ENCODE measurements at places on chromosomes 2 and 18.
A peak's percentile ranks its signal among the peaks of the same experiment; 100 is the strongest.

DNA sequence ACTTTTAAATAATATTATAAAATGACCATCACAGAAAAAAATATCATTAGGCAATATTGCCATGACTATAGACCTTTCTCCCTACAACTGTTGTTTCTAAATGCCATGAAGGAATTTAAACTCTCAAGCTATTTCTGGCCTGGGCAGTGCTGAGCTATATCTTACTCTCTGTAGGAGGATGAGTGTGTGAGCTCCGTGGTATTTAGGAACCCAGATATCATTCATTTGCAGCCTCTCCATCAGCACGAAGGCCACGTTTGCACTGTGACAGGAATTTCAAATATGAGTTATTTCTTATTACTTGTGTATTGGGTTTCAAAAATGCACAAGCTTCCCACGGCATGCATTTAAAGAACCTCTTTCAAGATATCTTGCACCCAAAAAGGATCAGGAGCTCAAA is 35.0 kb upstream of the SOX11 start:
- no peak for DNase-seq

DNA sequence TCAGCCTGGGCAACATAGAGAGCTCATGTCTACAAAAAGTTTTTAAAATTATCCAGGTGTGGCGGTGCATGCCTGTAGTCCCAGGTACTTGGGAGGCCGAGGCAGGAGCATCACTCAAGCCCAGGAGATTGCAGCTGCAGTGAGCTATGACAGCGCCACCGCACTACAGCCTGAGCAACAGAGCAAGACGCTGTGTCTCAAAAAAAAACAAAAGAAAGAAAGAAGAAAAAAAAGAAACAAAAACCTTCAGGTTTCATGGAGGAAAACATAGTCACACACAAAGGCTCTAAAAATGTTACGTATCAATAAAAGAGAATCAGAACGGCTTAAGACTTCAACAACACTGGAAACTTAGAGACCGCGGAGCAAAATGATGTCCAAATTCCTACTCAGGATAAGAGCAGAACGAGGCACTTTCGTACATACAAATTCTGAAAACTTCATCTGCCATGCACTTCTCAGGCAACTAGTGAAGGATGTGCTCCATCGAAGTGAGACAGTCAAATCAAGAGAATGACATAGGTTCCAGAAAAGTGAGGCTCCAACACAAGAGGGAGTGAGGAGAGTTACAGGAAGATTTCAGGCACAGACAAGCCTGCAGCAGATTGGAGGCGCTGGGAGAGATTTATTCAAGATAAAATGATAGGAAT is 4.4 kb downstream of the HDLBP start:
- DNase-seq = no peak

DNA sequence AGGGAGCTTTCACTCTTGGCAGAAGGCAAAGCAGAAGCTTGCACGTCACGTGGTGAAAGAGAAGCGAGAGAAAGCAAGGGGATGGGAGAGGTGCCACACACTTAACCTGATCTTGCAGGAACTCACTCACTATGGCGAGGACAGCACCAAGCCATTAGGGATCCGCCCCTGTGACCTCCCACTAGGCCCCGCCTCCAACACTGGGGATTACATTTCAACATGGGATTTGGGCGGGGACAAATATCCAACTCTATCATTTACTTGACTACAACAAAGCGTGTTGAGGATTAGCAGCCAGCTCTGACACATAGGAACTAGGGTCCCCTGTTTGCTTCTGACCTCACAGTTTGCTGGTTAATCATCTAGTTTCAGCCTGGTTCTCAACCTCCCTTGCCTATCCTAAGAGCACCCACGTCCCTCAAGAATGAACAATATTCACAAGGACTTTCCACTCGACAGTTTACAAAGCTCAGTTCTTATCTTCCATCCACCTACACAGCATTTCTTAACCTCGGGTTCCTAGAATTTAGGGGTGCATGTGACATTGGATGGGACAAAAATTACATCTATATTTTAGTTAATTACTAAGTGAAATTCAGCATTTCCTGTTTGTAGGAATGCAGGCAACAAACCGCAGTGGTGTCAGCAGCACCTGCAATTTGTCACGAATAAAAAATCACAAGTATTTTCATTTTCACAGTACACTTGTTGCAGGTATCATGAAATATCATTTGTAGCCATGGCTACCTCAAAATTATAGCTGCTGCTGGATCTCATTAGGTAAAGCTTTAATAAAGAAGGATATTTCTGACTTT is 36.0 kb downstream of the LBH start:
- peak; percentile 76 for DNase-seq

DNA sequence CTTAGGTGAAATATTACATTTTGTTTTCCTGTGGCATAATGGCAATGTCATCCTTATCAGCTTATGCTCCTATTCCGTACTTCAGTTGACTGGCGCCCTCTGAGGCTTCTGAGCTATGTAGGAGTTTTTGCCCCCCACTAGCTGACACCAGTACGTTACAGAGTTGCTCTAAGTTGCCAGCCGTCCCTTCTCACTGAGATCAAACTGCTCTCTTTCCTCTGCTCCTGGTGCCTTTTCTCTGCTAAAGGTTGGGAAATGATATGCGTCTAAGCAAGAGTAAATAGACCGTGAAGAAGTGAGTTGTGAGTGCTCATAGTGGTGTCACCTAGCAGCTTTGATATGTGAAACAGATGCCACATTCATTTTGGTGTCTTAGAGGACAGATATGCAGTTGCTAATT is 99.2 kb downstream of the RAPGEF4 start:
- no peak for DNase-seq

DNA sequence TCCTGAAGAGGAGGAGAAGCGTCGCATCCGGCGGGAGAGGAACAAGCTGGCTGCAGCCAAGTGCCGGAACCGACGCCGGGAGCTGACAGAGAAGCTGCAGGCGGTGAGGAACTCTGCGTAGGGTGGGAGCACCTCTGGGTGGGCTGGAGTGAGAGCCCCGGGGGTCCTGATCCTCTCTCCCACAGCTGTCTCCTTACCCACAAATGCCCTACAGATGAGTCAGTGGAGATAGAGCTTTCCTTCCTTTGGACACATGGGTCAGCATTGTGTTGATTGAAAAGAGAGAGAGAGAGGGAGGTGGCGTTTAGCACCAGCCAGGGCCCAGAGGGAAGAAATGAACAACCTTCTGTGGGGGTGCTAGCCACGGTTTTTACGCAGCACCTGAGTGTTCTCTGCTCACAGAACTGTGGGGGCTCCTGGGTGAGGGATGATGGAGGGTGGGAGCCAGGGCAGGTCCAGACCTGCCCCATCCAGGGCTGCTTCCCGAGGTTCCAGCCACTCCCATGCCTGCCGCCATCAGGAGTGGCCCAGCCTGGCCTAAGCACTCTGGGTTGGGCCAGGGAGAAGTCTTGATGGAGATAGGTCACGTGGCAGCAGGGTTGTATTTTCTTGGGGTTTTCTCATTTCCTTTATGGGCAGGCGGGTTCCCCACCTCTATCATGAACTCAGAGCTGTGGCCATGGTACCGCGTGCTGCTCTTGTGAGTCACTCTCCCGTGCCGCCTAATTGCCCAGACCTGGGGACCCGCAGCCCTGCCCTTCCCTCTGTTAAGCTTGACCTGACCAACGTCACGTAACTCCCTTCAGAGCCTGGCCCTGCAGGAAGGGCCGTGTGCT is 16.3 kb downstream of the FOSL2 start:
- peak; percentile 75 for DNase-seq

DNA sequence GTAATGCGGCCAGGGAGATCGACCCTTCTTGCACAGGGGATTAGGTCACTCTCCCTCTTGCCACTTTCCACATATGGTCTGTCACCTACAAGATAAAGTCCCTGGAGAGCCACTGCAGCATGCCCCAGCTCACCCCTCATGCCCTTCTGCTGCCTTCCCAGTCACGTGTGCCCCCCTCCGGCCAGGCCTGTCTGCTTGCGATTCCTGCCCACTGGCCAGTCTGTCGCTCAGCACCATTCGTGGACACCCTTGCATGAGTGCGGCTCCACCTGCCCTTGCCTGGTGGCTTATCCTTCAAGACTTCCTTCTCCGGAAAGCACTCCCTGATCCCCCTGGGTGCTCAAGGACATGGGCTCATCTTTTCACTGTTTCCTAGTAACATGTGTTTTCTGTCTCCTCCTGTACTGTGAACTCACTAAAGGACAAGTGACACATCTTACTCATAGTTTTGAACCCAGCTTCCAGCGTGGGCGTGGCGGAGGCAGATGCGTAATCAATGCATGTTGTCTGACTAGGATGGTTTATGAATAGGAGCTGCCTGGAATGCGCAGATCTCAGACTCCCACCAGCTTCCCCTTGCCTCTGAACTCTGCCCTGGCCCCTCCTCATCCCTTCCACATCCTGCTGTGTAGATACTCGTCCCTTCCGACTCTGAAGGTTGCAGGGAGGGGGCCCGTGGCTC is 7.8 kb upstream of the NT5DC4 start:
- DNase-seq = peak; percentile 55

DNA sequence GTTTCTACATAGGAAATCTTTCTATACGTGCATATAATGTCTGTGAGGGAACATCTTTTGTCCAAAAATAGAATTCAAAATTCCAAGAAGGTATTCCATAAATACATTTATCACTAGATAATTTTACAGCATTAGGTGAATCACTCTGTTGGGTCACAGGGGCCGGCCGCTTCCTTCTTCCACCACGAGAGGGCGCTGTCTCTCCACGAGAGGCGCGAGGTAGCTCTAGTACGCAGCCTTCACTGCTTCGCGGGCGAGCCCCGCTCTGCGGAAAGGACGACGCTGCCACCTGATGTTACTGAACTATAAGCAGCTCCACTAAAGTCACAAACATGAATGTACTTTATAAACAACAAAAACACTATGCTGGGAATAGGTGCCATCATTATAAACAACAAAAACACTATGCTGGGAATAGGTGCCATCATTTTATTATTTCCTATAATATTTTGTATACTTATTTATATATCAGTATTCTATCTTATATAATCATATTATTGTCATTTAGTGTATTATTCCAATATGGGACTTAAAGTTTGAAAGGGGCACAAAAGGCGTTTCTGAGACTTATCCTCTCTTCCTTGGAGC is 69.4 kb upstream of the REV1 start:
- peak; percentile 92 for DNase-seq
